ENCODE measurements at places on chromosomes 2 and 18.
A peak's percentile ranks its signal among the peaks of the same experiment; 100 is the strongest.

- no peak for DNase-seq
Measured at GRCh38 chr2:71546777-71547281, 93.5 kb downstream of the DYSF start.

DNA sequence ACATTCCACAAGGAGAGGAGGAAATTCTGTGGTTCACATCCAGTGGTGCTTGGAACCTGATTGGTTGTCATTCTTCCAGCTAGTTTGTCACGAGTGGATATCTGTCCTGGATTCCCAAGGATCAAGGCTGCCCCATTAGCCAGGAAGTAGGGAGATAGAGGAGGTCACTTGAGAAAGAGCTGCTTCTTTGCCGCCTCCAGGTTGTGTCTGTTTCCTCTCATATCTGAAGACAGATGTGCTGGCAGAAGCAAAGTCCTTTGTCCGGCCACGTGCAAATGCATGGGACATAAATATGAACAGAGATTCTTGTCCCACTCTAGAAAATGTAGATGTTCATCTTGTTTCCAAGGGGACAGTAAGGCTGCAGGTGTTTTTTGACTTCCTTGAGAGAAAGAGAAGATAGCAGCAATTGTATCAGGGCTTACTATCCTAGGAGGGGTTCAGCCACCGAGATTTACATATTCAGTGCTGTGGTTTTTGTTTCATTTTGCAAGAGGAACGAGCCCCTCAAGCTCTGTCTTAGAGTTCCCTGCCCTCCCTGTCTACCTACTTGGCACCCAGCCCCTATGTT lies 174.4 kb downstream of the RPIA start:
- DNase-seq = no peak

- DNase-seq = no peak
Measured at GRCh38 chr2:40286721-40287120, 165.2 kb downstream of the SLC8A1 start.

DNA sequence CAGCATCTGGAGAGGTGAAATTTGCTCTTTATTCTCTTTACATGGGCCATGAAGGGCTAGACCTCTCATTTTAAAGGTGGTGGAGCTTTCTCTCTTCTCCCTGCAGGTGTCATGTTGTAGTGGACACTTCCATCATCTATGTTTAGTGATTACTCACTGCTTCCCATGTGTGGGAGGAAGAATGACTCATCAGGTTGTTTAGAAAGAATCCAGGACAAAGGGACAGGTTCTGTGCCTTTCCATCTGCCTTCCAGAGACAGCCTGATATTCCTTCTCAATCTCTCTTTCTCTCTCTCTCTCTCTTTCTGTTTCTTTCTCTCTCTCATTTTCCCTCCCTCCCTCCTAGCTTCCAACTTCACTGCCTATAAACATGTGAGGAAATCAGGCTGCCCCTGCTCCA lies 38.7 kb downstream of the SCG2 start:
- no peak for DNase-seq

DNA sequence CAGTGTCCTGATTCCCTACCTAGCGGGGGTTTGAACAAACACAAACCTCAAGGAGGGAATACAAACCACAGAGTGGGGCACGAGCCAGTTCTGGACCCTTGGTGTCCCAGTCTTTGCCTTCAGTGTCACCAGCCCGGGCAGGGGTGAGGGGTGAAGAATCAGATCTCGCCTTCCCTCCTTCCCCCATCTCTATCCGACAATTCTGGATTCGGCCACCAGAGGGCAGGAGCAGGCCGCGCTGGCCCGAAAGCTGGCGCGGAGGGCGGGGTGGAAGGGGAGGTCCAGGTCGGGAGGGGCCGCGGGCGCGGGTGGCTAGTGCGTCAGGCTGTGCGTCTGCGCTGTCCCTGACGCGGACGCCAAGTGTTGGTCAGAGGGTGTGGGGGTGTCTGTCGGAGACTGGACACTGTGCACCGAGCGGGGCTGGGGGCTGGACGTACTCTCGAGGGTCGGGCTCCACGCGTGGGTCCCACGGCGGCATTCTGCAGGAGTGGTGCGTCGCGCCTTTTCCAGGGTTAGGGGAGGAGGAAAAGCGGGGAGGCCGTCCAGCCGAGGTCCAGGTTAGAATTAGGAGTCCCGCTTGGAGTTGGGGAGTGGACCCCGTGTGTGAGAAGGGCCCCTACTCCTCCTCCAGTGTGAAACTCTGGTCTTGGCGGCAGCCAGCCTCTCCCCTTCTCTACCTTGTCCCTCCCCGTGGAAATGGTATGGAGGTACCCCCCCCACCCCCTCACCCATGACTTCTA lies 2.9 kb upstream of the CRYBA2 start:
- DNase-seq = peak; percentile 63

DNA sequence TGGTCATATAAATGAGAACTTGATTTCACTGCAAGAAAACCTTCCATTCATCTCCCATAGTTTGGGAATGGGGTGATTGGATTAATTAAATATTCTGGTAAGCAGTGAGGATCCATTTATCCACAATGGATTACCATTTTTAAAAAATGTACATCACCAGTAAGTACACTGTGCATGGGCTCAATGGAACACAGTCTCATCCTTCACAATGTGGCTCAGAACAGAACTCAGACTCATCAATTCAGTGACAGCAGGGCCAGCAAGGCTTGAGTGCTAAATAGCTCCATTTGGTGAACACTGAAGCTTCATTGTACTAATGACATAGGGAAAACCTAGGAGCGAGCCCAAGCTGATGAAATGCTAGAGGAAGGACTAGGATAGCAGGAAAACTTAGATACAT lies 223.8 kb downstream of the CMPK2 start:
- DNase-seq = no peak

DNA sequence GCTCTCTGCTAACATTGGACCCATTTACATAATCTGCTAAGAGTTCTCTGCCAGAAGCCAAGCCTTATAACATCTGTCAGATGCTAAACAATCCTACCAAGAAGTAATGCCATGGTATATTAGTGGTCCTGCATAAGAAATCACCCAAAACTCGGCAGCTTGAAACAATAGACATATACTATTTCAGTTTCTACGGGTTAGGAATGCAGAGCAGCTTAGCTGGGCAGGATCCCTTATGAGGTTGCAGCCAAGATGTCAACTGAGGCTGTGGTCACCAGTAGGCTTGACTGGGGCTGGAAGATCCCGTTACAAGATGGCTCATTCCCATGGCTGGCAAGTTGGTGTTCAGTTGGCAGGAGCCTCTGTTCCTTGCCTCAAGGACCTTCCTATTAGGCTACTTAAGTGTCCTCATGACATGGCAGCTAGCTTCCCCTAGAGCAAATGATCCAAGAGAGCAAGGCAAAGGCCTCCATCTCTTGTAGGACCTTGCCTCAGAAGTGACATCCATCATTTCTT lies 25.1 kb upstream of the SOS1 start:
- DNase-seq = no peak

DNA sequence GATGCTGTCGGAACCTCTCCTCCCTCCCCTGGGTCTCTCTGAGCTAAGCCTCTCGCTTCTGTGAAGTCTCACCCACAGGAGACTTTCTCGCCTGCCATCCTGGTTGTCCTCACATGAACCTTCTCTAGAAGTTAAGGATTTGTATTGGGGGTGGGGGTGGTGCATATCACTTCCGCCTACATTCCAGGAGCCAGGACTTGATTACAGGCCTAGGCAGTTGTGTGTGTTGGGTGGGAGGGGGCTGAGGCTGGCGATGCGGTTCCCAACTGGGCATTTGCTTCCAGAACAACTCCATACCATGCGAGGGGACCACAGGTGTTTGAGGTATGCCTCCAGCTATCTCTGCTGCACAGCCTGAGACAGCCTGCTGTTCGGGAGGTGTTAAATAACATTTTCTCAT lies 56.8 kb upstream of the MGAT4A start:
- DNase-seq = no peak

GRCh38 chr2:222819722-222820333 lies 41.0 kb upstream of the ACSL3 start:
- DNase-seq = no peak

DNA sequence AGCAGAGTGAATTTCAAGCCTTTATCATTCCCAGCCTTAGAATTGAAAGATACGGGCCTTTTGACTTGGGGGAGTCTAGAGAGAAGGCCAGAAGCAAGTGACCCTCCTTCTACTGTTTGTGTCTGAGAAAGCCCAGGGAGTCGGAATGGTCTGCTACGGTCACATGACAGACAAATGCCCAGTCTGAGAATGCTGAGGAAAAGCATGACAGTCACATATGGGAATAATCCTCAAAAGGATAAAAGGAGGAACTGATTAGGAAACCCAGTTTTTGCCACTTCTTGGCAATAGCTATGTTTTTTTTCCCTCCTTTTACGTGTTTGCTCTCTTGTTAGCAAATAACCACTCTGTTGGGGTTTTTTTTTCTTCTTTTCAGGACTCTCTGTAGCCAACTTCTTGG lies 38.1 kb upstream of the HNRNPA3 start:
- no peak for DNase-seq

DNA sequence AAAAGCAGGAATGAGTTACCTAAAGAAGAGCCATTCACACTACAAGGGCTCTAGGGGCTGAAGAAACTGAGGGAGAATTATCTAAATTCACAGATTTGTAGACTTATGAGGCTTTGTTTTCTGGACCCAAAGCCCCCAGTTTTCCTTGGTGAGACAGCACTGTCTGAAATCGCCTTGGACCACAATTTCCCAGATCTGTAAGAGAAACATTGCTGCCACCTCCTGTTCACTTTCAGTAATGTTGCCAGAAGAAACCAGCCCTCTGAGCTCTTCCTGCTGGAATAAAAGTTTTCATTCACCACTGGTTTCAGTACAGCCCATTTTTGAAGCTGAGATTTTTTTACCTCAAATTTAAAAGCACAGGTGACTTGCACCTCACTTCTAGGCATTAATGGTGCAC lies 169.2 kb downstream of the CDH20 start:
- DNase-seq = peak; percentile 14

GRCh38 chr2:236959876-236960275 lies 125.8 kb upstream of the COPS8 start:
- no peak for DNase-seq

GRCh38 chr2:121562269-121563176 lies 31.8 kb downstream of the RNU4ATAC start:
- no peak for DNase-seq

DNA sequence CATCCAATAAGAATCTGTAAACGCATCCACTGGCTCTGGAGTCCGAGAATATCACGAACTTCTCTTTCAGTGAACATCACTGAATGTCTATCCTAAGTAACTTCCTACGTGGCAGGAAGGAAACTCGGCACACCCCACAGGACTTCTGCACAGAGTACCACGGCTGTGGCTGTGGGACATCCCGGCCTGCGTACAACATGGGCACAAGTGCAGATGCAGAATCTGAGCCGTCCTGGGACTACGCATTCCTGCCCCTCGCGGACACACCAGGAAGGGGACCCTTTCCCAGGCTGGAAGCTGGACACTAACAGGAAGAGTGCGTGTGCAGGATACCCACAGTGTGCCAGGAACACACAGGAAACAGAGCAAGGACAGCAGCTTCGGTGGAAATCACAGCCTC lies 60.6 kb downstream of the ZNF516 start:
- no peak for DNase-seq

DNA sequence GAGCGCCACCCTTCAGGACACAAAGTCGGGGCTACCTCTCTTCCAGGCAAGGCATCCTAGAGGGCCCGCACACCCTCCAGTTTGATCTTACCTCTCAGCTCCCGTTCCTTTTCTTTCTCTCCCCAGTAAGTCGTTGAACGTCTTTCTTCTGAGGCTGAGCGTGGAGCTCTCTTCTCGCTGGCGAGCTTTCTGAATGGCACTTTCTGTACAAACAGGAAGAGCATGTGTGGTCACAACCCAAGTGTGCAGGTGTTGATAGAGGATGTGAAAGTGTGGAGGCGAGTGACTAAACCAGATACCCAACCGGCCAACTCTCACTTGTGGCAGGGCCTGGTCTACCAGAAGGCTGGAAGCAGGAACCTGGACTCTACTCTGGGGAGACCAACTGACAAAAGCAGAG lies at the start of gene AFF3:
TSS of gene AFF3 (minus strand) at position 198 of the 400 bp plus-strand sequence. CDS start 38,136 bp downstream, outside the sequence.
- no peak for DNase-seq

DNA sequence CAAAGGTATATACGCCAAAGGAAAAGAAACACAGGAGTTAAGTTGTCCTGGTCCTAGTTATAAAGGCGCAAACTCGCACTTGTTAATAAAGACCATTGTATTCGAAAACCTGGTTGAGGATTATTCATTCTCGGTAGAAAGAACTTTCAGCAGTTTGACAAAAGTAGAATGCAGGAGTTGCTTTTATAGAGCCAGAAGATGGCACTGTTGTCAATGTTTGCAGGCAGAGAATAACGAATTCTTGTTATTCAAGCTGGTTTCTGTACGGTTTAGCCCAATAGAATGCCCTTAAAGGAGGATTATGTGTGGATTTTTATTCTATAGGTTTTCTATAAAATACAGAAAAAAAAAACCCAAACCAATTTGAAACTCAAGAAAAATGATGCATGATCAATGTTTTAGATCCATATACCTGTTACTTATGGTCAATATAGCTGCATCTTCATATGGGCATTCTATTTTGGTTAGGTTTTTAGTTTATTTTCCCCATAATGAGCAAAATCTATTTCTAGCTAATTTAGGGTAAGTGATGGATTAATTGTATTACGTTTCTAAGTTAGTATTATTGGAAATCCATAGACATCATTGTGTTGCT lies 510.3 kb downstream of the PLCL1 start:
- DNase-seq = peak; percentile 48

- peak; percentile 2 for DNase-seq
Measured at GRCh38 chr2:194383401-194383800, 1273.6 kb upstream of the SLC39A10 start.

DNA sequence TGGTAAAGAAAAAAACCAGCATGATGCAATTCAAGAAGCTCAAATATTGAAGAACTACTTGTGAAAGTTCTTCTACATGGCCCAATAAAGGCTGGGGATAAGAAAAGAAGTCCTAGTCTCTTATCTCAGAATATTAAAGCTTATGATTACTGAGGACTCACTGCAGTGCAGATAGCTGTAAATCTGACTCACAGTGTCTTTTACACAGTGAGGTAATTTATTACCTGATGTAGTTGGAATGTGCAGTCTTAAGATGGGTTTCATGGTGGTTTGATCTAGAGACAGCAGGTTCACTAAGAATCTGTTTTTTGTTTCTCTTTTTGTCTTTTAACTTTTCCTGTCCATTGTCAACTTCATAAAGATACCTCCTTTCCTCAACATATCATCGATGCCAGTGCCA lies 484.0 kb upstream of the MAP2 start:
- DNase-seq = no peak

DNA sequence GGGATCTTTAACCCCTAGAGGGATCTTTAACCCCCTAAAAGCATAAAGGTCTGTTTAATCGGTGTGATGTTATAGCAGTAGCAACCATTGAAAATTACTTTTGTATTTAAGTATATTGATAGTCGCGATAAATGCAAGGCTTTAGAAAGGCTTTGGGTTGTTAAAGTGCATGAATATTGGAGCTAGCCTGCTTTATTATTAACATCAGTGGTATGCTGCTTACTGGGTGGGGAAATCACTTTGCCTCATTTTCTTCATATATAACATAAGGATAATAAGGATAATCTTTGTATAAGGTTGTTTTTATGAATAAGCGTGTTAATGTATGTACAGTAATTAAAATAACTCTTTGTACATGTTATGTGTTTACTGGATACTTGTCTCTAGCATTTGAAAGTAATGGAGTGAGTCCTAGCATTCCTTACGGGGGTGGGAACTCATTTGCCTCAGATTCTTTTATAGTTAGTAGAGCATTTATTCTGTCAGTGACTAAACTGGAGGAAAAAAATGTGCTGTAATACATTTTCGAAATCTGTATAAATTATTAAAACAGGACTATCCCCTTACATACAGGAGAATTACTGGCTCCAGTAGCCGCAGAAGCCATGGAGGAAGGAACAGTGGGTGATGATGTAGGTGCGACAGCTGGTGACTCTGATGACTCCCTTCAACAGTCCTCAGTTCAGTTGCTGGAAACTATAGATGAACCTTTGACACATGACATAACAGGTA lies 122.2 kb downstream of the BIRC6 start:
- no peak for DNase-seq

All from CD4-positive, CD25-positive, alpha-beta regulatory T cell (primary cell).